Stimulated activated CD8-positive, alpha-beta memory T cell treated with anti-CD3 and anti-CD28 coated beads, Interleukin-15, amount 100 ng/mL, for 24 hours (primary cell): ENCODE measurements at places on chromosomes 3 and 15.

- DNase-seq: no peak
Measured at GRCh38 chr15:41281236-41281635, 50.2 kb downstream of the CHP1 start.

- no peak for DNase-seq
Measured at GRCh38 chr15:78810362-78811123, 721 bp downstream of the ADAMTS7 start.

DNA sequence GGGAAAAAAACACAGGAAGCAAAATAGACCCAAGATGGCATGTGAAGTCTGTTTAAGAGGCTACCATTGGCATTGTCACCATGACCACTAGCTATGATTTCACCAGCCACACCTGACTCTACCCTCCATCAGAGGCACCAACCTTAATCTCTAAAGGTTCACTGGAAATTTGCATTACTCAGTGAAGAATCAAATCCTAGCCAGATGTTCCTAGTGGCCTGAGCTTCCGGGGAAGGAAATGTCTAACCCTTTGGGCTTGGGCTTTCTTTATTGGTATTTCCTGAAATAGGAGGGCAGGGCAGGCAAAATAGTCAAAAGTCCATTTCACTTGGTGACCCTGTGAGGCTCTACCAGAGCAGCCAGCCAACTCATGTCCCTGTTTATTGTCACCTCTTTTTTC lies 110.9 kb upstream of the PHLDB2 start:
- no peak for DNase-seq

- DNase-seq: no peak
Measured at GRCh38 chr3:159872374-159873109, 116.1 kb upstream of the IL12A start.

- no peak for DNase-seq
Measured at GRCh38 chr3:354432-354831, 157.9 kb downstream of the CHL1 start.

- no peak for DNase-seq
Measured at GRCh38 chr3:82761858-82762257, 1000.4 kb upstream of the GBE1 start.
